ENCODE measurements at places on chromosomes 1 and 21.

DNA sequence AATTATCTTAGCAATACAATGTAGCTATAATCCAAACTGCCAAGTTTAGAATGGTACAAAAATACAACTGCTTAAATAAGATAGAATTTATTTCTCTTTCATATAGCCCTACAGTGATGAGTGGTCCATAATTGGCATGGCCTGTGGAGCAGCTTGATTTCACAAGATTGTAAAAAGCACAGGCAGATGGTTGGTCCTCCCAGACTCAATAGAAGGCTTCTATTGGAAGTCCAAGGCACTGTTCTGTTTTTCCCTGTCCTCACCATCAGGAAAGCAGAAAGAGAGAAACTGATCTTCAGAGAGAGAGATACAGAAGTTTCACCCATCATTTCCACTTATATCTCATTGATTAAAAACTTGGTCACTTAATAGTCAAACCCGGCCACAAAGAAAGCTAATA is 1.8 kb upstream of the OR6P1 start:
- no peak for DNase-seq

DNA sequence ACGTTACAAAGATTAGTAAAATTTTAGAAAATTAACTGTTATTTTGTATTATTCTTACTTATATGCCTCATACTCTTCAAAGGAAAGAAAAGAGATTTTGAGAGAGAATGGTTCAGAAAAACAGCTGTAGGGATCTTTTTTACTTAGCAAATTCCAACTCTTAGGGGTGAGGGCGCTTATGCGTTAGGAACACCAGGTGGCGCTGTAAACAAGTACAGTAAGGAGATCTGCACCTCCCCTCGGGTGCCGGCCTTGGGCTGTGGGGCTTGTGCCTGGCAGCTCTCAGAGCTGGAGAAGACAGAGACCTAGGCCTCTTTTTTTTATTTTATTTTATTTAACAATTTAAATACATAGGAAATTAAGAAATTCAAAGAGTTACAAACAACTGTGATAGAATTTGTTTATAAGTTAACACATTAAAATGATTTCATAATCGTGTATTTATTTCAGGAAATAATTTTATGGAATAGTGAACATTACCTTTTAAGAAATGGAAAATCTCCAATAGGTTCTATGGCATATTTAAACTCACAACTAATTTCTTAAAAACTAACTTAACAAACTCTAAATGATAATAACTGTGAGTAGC is 32.6 kb downstream of the UTP25 start:
- DNase-seq: peak; percentile 21

DNA sequence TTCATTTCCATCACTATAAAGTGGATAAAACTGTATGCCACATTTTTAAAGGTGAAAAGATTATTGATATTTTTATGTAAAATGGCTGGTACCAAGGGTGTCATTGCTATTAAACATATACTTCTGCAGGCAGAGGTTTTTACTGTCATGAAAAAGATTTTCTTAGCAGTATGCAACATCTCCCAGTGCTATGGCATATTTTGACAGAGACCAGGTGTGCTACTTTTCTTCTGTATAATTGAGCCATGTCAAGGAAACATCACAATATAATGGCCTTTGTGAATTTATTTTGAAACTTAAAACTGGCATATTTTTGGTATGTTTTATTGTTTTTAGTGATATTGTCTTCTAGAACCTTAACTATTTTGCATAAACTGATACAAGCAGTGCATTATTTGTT is 216.6 kb upstream of the C1orf105 start:
- no peak for DNase-seq

GRCh38 chr1:229062135-229062534 is 208.8 kb upstream of the RAB4A start:
- no peak for DNase-seq

GRCh38 chr1:75330624-75331023 is 196.4 kb downstream of the LHX8 start:
- DNase-seq: no peak

GRCh38 chr1:111832521-111833155 is 76.9 kb downstream of the DDX20 start:
- DNase-seq: no peak

GRCh38 chr1:202212787-202213186 is 19.2 kb downstream of the LGR6 start:
- no peak for DNase-seq

DNA sequence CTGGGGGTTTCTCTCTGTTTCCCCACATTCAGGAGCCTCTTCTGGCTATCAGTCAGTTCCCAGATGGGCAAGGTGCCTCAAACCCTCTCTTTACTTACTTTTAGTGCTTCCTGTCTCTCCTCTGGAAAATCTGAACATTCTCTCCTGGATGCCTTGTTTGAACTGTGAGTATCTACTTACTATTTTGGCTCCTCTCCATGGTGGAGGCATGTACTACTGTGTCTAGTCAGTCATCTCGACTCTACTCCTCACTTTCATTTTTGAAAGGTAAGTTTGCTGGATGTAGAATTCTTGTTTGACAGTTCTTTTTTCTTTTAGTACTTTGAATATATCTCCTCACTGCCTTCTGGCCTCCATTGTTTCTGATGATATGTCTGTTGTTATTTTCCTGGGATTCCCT is 70.9 kb upstream of the FAM78B start:
- no peak for DNase-seq
